NCI-H1694 treated with DMSO at 0.1 percent for 48 hours (cell line): ENCODE measurements at places on chromosomes 2 and 18.
A peak's percentile ranks its signal among the peaks of the same experiment; 100 is the strongest.

DNA sequence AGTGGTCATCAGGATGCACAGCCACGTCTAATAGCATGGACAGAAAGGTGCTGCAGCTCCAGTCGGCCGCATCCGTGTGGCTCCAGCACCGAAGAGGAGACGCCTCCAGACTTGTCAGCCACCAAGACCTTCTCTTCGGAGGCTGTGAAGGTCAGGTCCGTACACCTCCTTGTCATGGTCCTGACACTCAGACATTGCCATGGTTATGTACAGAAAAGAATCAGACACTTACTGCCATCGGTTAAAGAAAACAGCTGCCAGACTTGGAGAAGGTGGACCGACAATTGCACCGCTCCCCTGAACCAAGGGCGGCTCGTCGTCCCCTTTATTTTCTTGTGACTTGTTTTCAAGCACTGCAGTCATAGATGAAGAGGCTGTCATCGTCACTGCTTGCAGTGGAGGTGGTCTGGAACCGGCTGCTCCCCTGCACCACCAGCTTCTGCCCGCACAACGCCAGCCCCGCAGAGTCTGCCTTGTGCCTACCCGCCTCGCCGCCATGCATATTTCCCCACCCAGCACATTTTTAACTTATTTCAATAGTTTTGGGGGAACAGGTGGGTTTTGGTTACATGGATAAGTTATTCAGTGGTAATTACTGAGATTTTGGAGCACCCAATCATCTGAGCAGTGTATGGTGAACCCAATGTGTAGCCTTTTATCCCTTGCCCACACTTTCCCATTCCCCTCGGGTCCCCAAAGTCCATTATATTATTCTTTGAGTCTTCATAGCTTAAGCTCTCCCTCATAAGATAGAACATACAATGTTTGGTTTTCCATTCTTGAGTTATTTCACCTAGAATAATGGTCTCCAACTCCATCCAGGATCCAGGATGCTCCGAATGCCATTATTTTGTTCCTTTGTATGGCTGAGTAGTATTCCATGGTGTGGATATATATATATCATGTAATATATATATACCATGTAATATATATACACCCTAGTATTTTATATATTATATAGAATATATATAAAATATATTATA is 18.1 kb downstream of the FBXO48 start:
- DNase-seq, result no peak

- peak; percentile 58 for DNase-seq
Measured at GRCh38 chr2:71801969-71802368, 345.7 kb downstream of the CYP26B1 start.

DNA sequence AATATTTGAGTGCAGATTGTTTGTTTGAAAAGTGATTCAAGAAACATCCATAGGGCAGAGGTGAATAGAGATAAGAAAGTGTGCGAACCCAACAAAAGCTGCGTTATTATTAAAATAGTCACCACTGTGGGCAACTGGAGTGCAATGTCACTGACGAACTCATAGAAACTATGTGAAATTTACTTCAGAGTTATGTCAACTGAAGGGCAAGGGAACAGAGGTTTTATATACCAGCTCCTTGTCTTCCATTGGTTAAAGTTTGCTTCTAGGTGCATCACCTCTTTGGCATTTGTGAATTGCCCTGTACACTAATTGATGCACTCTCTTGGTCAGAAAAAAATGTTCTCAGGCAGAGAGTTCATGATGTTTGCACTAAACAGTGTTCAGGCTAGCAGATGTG is 110.5 kb upstream of the NYAP2 start:
- no peak for DNase-seq

DNA sequence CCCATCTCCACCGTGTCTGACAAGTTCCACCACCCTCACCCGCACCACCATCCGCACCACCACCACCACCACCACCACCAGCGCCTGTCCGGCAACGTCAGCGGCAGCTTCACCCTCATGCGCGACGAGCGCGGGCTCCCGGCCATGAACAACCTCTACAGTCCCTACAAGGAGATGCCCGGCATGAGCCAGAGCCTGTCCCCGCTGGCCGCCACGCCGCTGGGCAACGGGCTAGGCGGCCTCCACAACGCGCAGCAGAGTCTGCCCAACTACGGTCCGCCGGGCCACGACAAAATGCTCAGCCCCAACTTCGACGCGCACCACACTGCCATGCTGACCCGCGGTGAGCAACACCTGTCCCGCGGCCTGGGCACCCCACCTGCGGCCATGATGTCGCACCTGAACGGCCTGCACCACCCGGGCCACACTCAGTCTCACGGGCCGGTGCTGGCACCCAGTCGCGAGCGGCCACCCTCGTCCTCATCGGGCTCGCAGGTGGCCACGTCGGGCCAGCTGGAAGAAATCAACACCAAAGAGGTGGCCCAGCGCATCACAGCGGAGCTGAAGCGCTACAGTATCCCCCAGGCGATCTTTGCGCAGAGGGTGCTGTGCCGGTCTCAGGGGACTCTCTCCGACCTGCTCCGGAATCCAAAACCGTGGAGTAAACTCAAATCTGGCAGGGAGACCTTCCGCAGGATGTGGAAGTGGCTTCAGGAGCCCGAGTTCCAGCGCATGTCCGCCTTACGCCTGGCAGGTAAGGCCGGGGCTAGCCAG is 1.2 kb downstream of the ONECUT2 start:
- DNase-seq, result no peak

GRCh38 chr2:239157269-239157668 is 243.6 kb downstream of the HDAC4 start:
- DNase-seq, result no peak

DNA sequence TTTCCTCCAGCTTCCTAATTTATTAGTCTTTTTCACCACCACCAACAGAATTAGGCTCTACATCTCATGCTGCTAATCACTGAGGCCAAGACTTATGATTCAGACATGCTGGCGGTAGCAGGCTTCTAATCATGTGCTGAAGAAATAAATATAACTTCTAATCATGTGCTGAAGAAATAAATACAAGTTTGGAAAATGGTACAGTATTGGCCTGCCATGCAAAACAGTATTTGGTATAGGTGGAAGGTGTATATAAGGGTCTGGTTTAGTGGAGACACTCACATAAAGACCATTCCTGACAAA is 240.7 kb downstream of the TGIF1 start:
- DNase-seq, result no peak

DNA sequence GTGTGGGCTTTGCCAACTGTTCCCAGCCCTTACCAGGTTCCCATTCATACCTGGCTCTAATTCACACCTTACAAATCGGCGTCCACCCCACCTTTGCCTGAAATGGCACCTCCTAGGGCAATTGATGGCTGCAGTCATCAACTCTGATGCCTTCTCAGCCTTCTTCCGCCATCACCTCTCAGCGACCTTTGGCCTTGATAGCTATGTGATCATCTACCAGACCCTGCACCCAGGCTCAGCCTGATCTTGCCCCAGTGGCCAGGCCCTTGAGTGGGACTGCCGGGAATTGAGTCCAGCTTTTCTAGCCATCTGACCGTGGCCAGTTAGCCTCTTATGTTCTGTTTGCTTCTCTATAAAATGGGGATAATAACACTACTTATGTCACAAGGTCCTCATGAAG is 32.5 kb downstream of the PSD4 start:
- DNase-seq, result no peak

DNA sequence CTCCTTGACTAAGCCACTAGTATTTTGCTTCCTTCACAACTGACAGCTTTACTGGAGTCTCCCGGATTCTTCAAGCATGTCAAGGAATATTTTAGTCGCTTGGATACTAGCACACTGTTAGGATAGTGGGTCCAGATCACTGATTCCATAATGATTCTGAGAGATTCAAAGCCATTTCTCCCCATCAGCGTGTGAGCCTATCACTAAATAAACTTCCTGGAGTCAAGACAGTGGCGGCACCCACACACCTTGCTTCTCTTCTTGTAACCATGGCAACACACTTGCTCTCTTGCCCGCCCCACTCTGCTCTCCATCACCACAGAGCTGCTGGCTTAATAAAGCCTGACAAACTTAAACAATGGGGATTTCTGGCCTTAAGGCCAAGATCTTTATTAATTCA is 245.1 kb downstream of the LRRTM1 start:
- no peak for DNase-seq

DNA sequence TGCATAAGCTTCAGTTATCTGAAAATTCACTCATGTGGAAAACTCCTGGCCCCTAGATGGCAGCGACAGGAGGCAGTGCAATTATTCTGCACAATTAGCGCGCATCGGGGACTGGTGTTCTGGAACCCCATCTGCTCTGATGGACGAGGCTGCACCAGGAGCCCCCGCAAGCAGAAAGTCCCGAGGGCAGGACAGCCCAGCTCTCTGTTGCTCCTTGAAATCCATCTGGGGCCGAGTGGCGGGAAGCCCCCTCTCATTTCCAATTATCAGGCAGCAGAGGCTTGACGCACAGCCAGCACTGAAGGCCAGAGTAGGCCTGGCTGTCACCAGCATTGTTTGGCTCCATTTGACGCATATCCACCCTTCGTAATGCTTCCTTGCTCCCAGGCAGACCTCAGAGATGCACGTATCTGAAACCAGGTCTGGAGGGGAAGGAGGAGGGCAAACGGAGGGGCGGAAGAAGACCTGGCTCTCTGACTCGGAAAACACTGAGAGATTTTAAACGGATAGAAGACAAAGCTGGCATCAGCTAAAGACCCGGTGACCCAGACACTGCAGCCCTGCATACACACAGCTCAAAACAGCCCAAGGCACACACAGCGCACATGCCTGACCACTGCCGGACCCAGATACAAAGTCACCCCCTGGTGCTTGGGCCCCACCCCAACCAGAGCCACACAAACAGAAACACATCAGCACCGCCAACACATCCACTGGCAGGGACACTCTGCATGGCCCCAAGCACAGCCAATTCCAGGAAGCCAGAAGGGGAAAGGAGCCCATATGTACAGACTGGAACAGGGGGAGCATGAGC is 69.8 kb downstream of the TNS1 start:
- DNase-seq, result peak; percentile 99

DNA sequence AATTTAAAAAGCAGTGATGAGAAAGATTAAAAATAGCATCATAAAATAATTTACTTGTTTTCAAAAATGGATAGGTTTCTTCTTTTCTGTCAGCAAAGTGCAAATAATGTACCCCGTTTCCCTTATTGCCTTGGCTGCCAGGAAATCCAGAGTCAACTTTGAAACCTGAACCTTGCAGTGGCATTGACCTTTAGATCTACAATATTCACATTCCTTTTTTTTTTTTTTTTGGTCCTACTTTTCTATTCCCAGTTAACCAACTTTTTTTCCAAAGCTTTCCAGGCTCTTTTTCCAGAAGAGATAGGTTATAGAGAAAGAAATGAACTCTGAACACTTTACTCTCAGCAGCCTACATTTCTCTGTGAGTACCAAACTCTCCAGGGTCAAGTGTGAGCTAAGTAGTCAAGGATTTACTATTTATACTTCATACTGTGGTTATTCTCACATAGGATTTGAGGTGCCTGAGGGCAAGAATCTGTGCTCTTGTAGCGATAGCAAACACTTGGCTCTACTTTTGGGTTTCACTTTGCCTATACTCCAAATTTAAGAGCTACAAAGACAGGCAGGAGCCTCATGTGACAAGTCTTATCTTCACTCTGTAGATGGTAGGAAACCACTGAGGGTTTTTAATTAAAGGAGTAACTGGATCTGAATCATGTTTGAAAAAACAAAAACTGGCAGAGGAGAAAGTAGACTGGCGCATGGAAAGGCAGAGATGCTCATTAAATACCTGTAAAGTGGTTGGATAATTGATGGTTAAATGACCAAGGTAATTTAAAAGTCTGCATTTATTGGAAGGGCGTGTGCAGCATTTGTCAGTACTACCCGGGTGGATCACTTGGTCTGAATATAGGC is 63.2 kb upstream of the TMEM17 start:
- DNase-seq, result no peak

- no peak for DNase-seq
Measured at GRCh38 chr2:30714811-30715709, 92.2 kb downstream of the CAPN13 start.

DNA sequence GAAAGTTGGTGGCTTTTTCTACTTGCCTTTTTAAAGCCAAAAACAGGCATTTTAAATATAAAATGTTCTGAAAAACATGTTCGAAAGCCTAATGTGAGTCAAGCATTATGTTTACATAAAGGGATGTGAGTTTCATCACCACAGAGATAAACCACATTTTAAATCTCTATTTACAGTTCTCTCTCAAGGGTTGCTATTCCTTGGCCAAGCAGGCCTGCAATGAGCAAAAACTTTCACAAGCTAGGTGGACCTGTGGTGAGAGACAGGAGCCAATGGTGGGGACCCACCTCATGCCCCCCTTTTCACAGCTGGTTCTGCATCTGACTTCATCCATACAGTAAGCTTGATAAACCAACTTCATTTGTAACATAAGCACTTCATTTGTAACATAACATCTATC is 65.1 kb downstream of the CUL3 start:
- no peak for DNase-seq

- DNase-seq, result no peak
Measured at GRCh38 chr18:56807901-56808300, 156.7 kb downstream of the WDR7 start.

- no peak for DNase-seq
Measured at GRCh38 chr18:32802591-32803451, 30.0 kb upstream of the KLHL14 start.

GRCh38 chr2:27501042-27501441 is 4.4 kb downstream of the GCKR start:
- DNase-seq, result no peak

- DNase-seq, result no peak
Measured at GRCh38 chr18:79523206-79523735, 127.5 kb downstream of the NFATC1 start.
